Cortex of kidney (tissue), 1 donor: ENCODE measurements at places on chromosomes 2 and 18.

- DNase-seq: no peak
These were observed 365 bp downstream of the CUL3 start for GRCh38 chr2:224584785-224585210.

GRCh38 chr2:10892316-10892715, 19.4 kb upstream of the KCNF1 start:
- DNase-seq: no peak

- no peak for DNase-seq
These were observed 525 bp upstream of the MAL start for GRCh38 chr2:95024960-95025405.

DNA sequence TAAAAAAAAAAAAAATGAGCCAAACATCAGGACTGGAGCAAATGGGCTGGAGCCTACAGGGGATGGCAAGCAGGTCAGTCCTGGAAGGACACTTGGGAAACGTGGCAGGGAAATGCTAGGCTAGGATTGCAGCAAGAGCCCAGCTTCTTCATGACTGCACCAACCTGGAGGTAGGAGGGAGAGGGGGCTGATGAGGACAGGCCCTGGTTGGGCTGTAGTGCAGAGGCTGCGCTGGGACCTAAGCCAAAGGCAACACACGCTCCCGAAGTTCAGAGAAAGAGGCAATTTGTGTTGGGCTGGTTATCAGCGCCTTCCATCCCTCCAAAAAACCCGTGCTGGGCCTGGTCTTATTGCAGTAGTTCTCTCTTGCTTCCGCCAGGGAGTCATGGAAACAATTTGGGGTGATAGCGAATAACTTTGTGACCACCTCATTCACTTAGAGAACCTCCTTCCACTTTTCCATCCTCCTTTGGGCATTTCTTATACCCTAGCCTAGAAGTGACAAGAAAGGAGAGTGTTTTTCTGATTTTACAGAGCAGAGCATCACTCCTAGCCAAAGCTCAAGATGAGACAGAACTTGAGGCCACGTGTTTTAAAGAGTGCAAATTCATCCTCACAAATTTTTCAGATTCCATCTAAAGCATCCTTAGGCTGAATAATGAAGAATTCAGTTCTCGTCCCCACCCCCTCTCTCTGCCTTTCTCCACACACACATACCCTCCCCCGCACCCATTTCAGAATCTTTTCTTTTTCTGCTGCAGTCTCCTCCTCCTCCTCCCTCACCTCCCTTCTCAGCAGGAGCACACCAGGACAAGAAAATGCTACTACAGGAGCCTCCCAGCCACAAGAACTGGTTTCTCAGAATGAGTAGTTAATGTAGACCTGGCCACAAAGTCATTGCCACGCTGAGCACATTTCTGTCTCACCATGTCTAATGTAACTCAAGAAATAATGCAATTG, 82.5 kb upstream of the STPG4 start:
- no peak for DNase-seq

GRCh38 chr18:57951117-57951796, 92.8 kb upstream of the NEDD4L start:
- DNase-seq: no peak

DNA sequence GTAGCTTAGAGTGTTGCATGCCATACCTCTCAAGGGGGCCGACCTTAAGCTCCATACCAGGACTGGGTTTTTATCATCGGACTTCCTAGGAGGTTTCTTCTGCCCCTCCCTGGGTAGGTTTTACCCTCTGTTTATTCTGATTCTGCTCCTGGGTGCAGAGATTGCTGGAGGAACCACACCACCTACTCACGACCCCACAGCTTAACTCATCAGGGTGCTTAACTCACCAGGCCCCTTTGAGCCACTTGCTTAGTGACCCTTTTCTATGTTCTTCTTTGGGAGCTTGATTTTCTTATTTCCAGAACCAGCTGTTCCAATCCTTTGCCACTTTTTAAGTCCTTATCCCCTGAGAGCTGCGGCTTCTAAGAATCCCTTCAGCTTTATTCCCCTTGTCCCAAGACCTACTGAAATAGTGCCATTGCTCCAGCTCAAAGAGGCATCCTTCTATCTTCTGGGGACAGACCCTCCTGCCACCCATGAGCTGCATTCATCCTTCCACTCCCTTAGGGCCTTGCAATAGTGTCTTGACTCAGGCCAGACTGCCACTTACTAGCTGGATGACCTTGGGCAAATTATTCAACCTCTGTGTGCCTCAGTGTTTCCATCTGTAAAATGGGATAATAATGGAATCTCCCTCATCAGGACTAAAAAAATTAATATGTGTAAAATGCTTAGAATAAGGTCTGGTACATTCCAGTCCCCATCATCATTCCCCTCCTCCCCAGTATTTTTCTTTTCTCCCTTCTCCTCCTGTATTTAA, 5.8 kb downstream of the OXER1 start:
- no peak for DNase-seq

- DNase-seq: no peak
These were observed 60.9 kb downstream of the EDAR start for GRCh38 chr2:108927936-108928659.

- DNase-seq: no peak
These were observed 39.9 kb downstream of the SP110 start for GRCh38 chr2:230179907-230180306.

- no peak for DNase-seq
These were observed 68.7 kb downstream of the TMEM247 start for GRCh38 chr2:46548103-46548486.

- DNase-seq: no peak
These were observed 52.3 kb downstream of the TCF7L1 start for GRCh38 chr2:85185431-85185940.

DNA sequence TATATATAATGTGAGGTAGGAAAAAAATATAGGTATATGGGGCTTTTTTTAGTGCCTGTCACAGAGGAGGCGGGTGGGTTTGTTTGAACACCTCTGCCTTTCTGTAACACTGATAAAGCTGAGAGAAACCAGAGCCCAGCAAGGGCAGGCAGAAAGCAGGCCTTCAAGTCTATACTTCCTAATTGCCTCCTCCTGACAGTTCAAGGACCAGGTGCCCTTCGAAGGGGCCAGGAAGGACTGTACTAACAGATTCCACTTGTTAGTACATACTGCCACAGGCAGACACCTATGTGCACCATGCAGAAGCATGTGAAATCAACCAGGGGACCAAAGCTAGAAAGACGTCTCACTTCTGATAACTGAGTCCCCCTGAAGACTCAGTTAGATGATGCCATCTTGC, 13.8 kb downstream of the SLC1A4 start:
- no peak for DNase-seq

DNA sequence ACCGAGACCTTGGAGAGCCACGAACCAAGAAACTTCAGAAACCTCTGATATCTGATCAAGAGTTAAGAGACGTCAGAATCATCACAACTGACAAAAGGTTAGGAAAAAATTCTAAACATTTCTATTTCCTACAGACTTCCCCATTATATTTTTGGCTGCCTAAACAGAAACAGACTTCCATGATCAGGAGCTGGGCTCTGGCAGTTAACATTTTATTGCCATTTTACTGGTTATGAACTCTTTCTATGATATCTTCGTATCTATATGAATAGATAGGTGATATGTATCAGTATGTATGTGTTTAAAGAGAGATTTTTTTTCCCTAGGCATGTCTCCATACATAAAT, 31.1 kb upstream of the PPP1R1C start:
- no peak for DNase-seq

- DNase-seq: no peak
These were observed 4.1 kb downstream of the MYO1B start for GRCh38 chr2:191249156-191249813.

- no peak for DNase-seq
These were observed 65.1 kb upstream of the THOC1 start for GRCh38 chr18:332721-333510.

DNA sequence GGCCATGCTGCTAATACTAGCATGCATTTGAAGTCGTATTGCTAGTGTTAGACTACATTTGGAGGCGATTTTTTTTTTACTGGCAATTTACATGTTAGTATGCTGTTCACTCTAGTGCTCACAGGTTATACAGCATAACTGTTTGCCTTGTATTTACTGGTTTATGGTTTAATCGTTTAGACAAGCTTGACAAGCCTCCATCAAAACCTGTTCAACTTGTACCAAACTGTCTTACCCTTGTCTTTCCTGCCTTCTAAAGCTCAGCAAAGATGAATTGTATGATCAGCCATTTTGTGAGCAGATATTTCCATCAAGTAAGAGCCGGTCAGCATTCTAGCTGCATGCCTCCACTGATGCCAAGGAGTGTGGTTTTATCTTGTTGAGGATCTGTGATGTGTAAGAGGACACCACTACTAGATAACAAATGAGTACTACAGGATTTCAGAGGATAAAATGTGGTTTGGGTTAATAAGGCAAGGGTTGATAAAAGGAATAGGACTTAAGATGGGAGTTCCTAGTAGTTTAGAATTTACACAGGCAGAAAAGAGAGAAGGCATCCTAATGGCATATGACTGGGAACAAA, 68.4 kb upstream of the ITM2C start:
- DNase-seq: no peak

DNA sequence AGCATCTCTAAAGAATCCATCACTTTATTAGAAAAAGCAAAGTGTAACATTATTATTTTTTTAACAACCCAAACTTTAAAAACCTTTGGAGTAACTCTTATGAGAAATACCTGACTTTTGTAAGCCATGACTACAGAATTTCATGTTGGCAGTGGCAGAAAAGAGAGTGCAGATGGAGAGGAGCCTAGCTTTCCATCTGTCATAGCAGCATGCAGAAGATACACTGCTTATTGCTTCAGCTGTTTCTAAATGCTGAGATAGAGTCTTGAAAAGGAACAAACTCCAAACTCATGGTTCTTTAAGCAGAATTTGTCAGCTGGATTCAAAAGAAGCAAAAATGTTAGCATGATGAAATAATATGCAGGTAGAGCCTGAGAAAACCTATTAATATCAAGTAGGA, 1130.3 kb downstream of the DPP10 start:
- DNase-seq: no peak

- no peak for DNase-seq
These were observed 221.3 kb upstream of the DCC start for GRCh38 chr18:52118684-52119083.

- DNase-seq: no peak
These were observed 17.8 kb downstream of the PDCL3 start for GRCh38 chr2:100580367-100581276.

- DNase-seq: no peak
These were observed 326.8 kb upstream of the KLHL14 start for GRCh38 chr18:33099626-33100025.

DNA sequence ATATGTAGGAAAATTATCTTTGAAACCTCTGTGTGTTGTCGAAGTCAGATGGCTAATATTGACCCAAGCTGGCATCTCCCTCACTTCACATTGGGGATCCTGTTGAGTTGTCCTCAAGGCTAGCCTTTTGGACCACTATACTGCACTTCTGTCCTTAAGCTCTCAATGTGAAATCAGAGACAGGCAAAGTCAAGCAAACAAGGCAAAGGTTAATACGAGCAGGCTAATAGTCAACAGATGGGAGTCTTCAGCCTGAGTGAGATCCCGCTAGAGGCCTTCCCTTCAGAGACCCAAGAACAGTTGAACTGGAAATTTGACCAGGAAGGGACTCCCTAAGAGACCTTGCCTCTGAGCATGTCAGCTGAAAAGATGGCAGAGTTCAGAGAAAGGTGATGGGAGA, 475.4 kb downstream of the PARD3B start:
- DNase-seq: no peak

DNA sequence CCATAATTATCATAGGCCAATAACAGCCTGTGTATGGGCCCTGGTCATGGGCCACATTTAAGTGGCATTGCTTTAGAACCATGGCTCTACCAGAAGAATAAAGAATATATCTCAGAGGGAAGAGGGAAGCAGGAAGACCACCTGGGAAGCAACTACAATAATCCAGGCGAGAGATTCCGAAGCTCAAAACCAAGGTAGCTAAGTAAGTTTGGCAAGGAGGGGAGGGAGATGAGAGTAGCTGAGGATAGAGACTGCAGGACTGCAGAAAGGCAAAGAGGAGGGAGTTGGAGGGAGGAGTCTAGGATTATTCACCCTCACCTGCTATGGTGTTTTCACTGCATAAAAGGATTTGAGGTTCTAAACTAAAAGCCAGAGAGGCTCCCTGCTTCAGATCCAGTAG, 293.5 kb downstream of the SETBP1 start:
- no peak for DNase-seq

DNA sequence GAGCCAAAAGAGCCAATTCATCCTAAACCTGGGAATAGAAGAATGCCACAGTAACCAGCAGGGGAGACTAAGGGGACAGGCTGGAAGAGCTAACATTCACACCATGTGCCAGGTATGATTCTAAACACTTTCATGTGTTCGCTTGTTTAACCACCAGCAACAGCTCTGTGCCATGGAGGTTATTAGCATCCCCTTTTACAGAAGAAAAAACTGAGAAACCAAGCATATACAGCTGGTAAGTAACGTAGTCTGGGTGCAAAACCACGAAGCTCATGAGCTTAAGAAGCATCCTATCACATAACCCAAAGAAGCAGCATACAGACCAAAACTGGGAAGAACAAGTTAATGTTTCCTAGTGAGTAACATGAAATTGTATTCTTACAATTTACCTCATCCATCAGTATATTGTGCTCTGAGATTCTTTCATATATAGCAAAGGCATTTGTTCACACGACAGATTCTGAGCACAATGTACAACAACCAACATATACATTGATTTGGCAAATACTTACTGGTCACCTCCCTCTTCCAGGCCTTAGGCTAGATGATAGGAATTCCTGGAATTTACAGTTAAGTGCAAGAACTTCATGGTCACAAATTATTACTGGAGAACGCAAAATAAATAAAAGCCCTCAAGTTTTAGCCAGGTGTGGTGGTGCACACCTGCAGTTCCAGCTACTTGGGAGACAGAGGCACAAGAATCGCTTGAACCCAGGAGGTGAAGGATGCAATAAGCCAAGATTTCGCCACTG, 36.5 kb upstream of the HNRNPA3 start:
- DNase-seq: no peak

- DNase-seq: no peak
These were observed 163.2 kb upstream of the TWIST2 start for GRCh38 chr2:238684362-238685326.

GRCh38 chr2:136495636-136496035, 269.7 kb upstream of the THSD7B start:
- no peak for DNase-seq

- no peak for DNase-seq
These were observed 258.3 kb downstream of the PRKCE start for GRCh38 chr2:45909677-45910191.

DNA sequence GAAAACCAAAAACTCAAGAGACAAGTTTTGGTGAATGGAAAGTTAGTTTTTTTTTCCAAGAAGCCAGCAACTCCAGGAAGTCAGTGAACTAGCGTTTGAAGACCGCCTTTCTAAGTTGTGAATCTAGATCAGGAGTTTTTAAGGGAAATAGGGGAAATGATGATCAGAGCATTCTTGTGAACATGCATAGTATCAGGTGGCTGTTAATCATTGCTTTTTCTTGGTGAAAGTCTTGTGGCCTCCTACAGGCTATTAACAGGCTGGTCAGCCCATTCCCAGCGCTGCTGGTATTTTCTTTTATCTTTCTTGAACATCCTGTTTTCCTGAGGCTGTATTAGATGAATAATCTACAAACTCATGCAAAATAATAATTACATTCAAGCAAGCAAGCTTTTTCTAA, 155.8 kb downstream of the PTPRM start:
- DNase-seq: no peak
